Activated CD4-positive, alpha-beta T cell treated with anti-CD3 and anti-CD28 coated beads for 24 hours (primary cell): ENCODE measurements at places on chromosomes 11 and 22.
A peak's percentile ranks its signal among the peaks of the same experiment; 100 is the strongest.

DNA sequence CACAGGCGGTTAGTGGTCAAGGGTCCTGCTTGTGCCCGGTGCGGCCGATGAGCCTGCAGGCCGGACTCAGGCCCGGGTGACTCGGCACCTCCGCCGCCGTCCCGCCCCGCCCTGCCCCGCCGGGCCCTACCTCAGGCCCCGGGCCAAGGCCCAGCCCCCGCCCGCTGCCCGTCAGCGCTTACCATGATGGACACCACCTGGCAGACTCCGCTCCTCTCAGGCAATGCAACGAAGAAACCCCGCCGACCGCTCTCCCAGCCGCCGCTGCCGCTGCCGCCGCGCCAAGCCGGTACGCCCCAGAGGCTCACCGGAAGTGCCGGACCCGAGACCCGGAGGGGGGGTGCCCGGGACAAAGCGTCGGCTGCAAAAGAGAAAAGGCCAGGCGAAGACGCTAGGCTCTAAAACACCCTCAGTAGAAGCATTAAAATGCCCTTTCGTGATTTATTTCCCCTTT lies at the start of gene UFD1:
Gene UFD1 (minus strand): TSS at position 293 of the 454 bp plus-strand sequence. CDS start 108 bp downstream, at position 185.
- DNase-seq, result peak; percentile 61

GRCh38 chr11:97548280-97548679 lies 1158.5 kb downstream of the JRKL start:
- DNase-seq, result no peak

DNA sequence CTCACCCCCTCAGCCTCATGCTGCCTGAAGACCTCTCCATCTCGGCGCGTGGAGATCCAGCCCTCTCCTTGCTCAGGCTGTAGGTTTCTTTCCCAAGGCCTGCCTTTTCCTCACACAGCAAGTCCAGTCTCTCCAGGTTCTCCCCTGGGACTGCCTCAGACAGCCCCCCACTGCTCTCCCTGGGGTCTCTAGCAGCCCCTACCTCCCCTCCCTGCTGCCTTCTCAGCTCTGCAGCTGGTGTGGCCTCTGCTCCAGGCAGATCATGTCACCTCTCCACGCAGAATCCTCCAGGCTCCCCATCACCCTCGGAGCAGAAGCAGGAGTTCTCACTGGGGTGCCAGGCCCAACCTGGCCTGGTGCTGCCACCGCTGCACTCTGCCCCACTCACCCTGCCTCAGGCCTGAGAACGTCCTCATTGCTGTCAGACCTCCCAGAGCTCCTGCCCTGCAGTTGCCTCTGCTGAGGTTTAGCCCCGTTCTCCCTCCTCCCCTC lies 15.2 kb downstream of the SMARCB1 start:
- DNase-seq, result no peak

DNA sequence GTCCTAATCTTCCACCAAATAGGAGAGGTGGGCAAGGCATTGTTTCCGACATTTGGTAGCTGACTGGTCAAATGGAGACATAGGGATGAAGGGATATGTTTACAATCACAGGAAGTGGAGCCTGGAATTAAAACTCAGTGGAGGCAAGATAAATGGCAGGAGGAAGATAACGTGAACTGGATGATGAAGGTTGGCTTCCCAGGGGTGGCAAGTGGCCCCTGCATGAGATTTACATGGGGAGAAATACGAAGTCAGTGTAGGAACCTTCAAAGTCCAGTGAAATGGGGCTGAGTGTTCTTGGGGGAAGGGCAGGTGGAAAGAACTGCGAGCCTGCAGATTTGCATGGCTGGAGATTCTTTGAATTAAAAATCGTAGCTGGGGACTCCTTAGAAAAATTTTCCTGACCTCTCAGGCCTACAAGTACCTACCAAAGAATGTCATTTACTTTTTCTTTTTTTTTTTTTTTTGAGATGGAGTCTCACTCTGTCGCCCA lies 724 bp upstream of the FOXRED2 start:
- DNase-seq, result no peak

- DNase-seq, result no peak
These were observed 4.7 kb downstream of the B3GNT6 start for GRCh38 chr11:77038825-77039326.

GRCh38 chr11:78380615-78381051 lies 37.0 kb downstream of the GAB2 start:
- DNase-seq, result no peak

DNA sequence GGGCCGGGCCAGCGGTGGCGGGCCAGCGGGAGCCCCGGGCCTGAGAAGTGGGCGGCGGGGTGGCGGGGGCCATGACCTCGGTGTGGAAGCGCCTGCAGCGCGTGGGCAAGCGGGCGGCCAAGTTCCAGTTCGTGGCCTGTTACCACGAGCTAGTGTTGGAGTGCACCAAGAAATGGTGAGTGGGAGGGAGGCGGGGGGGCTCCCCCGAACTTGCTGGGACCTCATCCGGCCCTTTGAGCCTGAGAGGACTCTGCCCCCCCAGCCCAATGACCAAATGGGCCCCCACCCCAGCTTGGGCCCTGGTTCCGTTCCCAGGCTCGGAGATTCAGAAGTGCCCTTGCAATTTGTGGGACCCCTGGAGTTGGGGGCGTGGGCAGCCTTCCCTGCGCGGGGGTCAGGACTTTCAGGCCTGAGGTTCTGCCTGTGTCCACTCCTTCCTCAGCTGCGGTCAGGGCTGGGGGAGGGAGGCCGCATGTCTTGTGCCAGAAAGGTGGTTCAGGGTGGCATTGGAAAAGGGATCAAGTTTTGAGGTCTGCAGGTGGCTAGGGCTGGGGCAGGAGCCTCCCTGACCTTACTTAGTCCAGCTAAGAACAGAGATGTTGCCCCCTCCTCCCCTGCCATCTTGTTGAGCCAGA lies 496 bp downstream of the EHBP1L1 start:
- no peak for DNase-seq

- no peak for DNase-seq
These were observed 9.8 kb downstream of the DERL3 start for GRCh38 chr22:23828800-23829680.

GRCh38 chr11:20363500-20364340 lies at the start of gene HTATIP2:
Gene HTATIP2, plus strand, starts transcription at chr11:20363714. Its CDS starts 524 bp downstream, at chr11:20364238.
- DNase-seq, result peak; percentile 65

- DNase-seq, result no peak
These were observed 1002.3 kb upstream of the TENM4 start for GRCh38 chr11:80443177-80443576.

GRCh38 chr11:10208131-10208575 lies 85.9 kb downstream of the SBF2 start:
- DNase-seq, result no peak

GRCh38 chr11:118046051-118046963 lies 30.6 kb upstream of the TMPRSS4 start:
- DNase-seq, result no peak

GRCh38 chr11:28139841-28140415 lies 31.7 kb downstream of the METTL15 start:
- no peak for DNase-seq

DNA sequence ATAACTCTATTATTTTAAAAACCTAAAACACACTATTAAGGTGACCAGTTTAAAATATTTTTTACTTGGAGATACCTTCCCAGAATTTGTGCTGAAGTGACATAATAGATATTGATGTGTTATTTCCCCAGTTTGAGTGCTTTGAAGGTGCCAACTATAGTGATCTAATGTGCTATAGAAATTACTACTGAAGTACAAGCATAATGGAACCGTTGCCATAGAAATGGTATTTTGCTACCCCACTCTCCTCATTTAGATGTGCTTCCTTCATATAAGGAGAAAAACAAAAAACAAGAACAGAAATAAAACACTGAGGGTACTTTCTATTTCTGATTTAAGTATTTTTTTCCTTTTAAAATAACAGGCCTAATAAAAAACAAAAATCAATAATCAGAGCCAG lies 19.2 kb downstream of the DDI1 start:
- no peak for DNase-seq

DNA sequence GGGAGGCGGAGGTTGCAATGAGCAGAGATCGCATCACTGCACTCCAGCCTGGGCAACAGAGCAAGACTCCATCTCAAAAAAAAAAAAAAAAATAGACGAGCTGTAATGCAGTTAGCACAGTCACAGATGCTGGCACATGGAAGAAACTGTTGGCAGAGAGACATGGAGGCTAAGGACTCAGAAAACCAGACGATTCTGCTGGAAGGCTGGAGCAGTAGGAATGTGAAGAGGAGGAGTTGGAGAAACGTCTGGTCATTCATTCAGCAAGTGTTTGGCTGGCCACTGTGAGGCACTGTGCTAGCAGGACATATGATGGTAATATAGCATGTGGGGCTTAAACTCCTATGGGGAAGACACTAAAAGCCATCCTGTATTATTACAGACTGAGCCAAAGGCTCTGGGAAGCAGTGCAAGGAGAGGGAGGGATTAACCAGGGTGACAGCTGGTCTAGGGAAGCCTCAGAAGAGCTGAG lies 5.0 kb downstream of the UQCR10 start:
- DNase-seq, result no peak

GRCh38 chr11:131483877-131484276 lies 113.5 kb downstream of the NTM start:
- DNase-seq, result no peak

GRCh38 chr22:27163162-27164137 lies 506.1 kb downstream of the MIAT start:
- no peak for DNase-seq

GRCh38 chr11:12175694-12176241 lies 65.4 kb downstream of the MICAL2 start:
- DNase-seq, result no peak

- DNase-seq, result no peak
These were observed 44.3 kb downstream of the AASDHPPT start for GRCh38 chr11:106121570-106122320.

DNA sequence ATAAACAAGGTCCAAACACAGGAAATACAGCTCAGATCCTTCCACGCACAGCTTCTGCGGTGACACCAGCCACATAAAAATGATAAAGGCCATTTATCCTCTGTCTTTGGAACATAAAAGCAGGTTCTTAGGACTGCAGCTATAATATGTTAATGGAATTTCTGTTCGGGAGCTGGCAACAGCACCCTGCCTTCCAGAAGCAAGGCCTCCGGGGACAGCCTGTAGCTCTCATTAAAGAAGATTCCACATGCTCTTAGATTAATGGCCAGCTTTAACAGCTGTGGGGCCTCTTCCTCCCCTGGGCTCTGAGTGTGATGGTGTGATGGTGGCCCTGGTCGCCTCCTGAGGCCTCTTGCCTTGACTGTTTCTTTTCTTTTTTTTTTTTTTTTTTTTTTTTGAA lies 137.3 kb downstream of the CACNA1I start:
- DNase-seq, result no peak

GRCh38 chr11:88404391-88404790 lies 66.9 kb upstream of the CTSC start:
- DNase-seq, result no peak

GRCh38 chr11:94543695-94544645 lies at the start of gene FUT4:
Gene FUT4, plus strand, starts transcription at chr11:94543921. Its CDS starts 213 bp downstream, at chr11:94544134.
- DNase-seq, result peak; percentile 63

DNA sequence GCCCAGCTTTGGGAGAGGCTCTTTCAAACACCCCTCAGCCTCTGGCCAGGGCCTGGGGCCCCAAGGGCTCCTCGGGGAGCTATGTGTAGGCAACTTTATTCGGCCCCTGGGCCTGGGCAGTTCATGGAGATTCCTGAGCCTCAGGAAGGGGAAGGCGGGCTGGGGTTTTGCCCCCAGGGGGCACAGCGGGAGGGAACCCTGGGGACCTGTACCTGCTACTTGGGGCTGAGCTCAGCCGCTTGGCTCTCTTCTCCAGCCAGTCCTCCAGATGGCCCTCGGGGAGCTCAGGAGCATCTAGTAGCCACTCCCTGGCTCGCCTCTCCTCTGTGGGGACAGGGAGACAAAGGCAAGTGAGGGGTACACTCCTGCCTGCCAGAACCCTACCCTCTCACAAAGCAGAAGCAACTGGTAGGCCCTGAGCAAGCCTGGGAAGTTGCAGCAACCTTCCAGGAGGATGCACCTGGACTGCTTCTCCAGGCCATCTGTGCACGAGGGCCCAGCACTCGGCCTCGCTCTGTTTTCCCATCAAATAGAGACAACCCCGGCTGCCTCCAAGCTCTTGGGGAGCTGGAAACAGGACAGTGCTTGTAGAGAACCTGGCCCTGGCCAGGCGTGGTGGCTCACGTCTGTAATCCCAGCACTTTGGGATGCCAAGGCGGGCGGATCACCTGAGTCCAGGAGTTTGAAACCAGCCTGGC lies 18.5 kb downstream of the CABP7 start:
- DNase-seq, result no peak

DNA sequence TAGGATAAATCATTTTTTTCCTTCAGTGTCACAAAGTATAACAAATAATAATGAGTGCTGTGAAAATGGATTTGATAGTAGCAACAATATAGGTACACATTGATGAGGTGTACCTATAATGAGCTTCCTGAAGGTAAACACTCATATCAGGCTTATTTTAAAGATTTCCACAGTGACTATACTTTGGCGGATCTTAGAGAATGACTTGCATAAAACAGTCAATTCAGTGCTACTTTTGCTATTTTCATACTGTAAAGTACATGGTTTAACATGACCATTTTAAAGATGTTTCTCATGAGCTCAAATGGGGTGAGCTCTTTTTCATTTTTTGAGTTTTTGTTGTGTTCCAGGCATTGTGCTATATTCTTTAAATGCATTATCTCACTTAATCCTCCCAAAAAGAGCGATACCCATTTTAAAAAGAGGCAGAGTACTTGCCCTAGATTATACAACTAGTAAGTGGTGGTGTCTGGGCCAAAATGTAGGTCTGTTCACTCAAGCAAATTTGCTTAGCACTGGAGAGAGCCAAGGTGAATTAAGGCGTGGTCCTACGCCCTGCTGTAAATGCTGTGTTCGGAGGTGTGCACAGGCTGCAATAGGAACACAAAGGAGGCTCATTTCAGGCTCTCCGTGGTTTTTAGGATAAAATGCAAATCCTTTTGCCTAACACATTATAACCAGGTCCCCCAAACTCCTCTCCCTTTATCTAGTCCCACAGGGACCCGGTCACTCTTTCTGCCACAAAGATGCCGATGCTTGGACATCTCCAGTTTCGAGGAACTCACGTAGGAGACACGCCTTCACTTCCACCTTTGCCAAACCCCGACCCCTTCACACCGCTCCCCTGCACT lies 617 bp upstream of the ALKBH3 start:
- DNase-seq, result no peak

GRCh38 chr22:40877488-40877887 lies 15.6 kb upstream of the DNAJB7 start:
- no peak for DNase-seq

DNA sequence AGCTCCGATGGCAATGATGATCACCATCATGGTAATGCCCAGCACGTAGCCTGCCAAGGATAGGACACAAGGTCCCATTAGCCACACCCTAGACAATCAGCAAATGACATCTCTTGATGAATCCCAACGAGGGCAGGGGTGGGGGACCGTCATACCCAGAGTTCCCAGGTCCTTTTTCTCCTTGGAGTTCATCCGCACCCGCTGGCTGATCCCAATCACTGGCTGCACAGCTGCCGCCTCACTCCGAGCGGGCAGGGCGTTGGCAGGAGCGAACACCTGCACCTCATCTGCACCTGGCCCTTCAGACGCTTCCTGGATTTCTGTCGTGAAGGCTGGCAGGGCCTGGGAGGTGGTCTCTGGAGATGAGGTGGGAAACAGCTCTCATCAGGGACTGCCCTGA lies 2.9 kb downstream of the PIK3IP1 start:
- no peak for DNase-seq

GRCh38 chr11:1009991-1010390 lies 26.5 kb downstream of the MUC6 start:
- no peak for DNase-seq

GRCh38 chr11:37948258-37948657 lies 1350.2 kb upstream of the RAG2 start:
- DNase-seq, result no peak

GRCh38 chr22:25883482-25884033 lies 141.6 kb downstream of the MYO18B start:
- no peak for DNase-seq
